ENCODE measurements at places on chromosomes 1 and 21.

- H3K36me3 ChIP-seq = no peaks in the 10 kb centered on the region
- no peaks in the 10 kb centered on the region for H3K4me1 ChIP-seq
- no peak overlapping the region for H3K27ac ChIP-seq
- no peaks in the 10 kb centered on the region for H3K27me3 ChIP-seq
These were observed 464.8 kb upstream of the BRINP3 start for GRCh38 chr1:190942475-190942874.

- no peak for DNase-seq
- peaks cover 1% of the 10 kb centered on the region for H3K36me3 ChIP-seq
- no peak overlapping the region for H3K4me3 ChIP-seq
- no peak overlapping the region for H3K27ac ChIP-seq
- H3K27me3 ChIP-seq = no peaks in the 10 kb centered on the region
These were observed 8.5 kb downstream of the SOAT1 start for GRCh38 chr1:179302070-179302469.

- DNase-seq = no peak
- H3K4me1 ChIP-seq = peaks cover under 1% of the 10 kb centered on the region
- H3K36me3 ChIP-seq = no peaks in the 10 kb centered on the region
- H3K4me3 ChIP-seq = no peak overlapping the region
These were observed 187.2 kb upstream of the PTGFR start for GRCh38 chr1:78303620-78304019.

- H3K36me3 ChIP-seq = no peaks in the 10 kb centered on the region
- no peak overlapping the region for H3K4me3 ChIP-seq
- no peaks in the 10 kb centered on the region for H3K27me3 ChIP-seq
- H3K27ac ChIP-seq = no peak overlapping the region
These were observed 113.6 kb downstream of the LRRC40 start for GRCh38 chr1:70091811-70092210.

DNA sequence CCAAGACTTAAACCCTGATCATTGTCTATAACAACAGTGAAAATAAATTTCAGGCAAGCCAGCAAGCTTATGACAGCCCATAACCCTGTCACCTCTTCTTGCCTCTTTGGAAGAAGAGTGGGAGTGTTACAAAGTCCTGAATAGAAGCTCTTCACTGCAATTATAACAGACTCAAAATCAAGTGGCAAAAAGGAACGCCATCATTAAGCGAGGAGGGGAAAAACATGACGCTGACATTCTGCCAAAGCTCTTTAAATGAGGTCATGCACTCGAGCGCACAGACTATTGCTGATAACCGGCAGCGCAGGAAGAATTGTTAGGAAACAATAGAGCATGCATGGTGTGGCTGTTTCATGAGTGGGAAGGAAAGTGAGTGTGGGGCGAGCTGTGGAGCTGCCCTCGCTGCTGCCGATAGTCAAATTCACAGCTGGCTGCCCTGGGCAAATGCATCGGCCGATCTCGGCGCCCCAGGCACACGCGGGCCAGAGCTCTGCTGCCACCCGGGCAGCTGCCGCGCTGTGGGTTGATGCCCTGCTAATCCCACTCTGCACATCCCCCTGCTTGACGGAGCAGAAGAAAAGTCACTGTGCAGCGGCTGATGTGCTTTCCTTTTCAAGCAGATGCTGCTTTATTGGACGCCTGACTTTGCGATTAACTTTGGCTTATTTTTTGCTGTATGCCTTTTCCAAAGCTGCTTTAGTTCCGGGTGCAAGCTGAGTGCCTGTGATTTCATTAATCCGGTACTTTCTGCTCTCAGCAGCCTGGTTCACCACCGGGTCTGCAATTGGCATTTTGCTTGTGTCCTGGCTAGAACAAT is 102.4 kb upstream of the ST6GALNAC5 start:
- DNase-seq = no peak
- no peaks in the 10 kb centered on the region for H3K4me1 ChIP-seq
- H3K36me3 ChIP-seq = no peaks in the 10 kb centered on the region

GRCh38 chr1:218401998-218402785 is 57.1 kb downstream of the TGFB2 start:
- no peaks in the 10 kb centered on the region for H3K36me3 ChIP-seq
- no peaks in the 10 kb centered on the region for H3K27me3 ChIP-seq
- no peak for DNase-seq
- H3K4me1 ChIP-seq = no peaks in the 10 kb centered on the region
- H3K4me3 ChIP-seq = no peak overlapping the region

All from suprapubic skin (tissue), 4 donors.